ENCODE measurements at places on chromosomes 4 and X.

DNA sequence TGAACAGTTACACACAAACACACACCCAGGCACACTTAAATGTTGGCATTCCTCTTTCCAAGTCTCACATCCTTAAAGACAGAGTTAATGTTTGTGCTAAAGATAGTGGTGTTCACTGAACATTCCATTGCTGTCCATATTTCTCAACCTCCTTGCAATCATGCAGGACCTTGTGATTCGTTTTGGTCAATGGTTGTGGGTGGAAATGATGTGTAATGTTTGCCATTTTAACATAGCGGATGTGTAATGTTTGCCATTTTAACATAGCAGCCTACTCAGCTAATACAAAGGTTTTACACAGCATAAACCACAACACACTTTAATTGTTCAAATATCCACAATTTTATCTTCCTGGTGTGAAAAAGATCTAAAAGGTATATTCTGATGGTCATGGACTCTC, 93.9 kb downstream of the CEP44 start:
- DNase-seq, result no peak

DNA sequence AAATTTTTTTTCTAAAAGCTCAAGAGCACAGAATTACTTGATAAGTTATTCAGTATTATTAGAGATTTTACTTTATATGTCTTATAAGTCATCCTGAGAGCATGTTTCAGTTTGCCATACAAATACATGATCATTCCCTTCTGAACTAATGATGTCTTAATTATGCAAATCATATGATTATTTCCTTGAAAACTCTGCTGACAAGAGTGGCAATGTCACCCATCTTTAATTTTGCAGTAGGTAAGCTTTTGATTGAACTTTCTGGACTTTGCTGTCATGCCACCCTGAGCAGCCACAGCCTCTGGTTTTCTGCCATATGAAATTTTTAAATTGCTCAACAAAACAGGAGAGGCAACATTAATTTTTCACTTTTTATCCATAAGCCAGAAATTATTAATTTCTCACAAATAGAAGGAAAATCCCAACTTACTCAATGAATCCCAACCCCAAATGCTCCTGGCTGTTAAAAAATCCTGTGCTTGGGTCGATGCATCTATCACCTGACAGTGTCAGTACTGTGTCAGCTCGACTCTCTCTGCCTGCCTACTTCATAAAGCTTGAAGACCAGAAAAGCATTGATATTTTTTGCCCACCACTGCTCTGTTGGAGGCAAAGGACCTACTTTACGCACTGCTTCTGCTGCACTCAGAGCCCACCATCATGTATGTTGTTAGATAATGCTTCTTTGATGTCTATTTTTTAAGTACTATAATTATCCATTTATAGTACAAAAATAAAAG, 11.6 kb upstream of the HADH start:
- no peak for DNase-seq

DNA sequence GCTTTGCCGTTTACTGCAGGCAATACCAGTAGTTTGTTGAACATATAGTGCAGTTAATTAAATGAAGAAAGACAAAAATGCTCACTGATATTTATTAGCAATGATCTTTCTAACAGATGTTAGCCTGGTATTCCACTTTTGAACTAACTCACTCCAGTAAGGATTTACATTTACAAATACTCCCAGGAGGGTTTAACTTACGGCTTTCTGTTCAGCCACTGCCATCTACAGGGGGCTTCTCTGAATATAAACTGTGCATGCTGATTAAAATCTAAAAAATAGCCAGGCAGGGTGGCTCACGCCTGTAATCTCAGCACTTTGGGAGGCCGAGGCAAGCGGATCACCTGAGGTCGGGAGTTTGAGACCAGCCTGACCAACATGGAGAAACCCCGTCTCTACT, 2.2 kb upstream of the SRD5A3 start:
- DNase-seq, result no peak

GRCh38 chr4:2443956-2444740, 24.8 kb upstream of the RNF4 start:
- no peak for DNase-seq

- DNase-seq, result no peak
Measured at GRCh38 chr4:81580346-81580993, 108.8 kb upstream of the RASGEF1B start.
